ENCODE measurements at places on chromosomes 16 and 17.

- DNase-seq = no peak
These were observed 83.1 kb downstream of the TNRC6C start for GRCh38 chr17:78041386-78042179.

DNA sequence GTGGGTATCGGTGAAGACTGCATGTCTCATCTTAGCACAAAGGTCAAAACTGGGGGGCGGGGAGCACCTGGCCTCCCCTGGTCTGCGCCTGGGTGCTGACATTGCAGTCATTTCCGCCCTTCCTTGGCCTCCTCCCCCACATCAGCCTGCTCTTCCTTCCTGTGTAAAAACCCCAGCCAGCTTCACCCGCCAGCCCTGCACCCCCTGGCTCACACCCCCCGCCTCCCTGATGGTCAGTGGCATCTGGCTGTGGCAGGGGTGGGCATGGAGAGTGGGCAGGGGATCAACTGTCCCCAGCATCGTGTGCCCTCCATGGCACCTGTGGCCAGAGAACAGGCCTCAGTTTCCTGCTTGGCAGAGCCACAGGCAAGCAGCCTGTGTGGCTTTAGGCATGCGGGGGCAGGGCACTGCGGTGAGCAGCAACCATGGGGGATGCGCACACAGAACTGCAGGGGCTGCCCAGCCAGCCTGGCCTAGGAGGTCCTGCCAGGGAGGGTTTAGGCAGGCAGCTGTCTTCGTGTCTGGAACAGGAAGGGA, 26.5 kb upstream of the LASP1NB start:
- no peak for DNase-seq

DNA sequence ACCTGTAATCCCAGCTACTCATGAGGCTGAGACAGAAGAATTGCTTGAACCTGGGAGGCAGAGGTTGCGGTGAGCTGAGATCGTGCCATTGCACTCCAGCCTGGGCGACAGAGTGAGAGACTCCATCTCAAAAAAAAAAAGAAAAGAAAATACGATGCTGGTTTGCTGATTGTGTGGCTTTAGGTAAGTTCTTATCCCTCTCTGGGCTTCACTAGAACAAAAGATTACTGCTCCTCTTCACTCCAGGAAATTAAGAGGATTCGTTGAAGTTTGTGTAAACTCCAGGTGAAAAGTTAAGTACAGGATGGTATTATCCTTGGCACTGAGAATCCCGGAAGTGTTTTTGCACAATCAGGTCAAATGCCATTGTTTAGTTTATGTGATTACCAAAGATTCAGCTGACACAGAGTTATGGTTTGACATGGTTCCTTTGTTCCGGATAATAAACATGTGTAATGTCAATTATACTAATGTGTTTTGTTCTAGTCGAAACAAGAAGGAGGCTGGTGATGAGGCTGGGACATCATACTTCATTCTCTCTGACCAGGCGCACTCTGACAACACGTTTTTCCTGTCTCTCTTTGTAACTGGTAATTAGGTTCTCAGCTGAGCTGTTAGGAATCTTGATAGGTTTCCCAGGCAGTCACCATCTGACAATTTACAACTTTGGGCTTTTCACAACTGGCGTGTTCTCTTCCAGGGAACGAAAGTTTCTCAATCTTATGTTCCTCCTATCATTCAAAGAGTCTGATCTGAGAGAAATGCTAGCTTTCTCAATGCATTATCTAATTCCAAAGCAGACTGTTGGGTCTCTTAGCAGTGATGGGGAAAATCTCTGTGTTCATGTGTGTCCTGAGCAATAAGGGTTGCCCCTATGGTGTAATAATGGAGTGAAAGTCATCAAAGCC, 10.8 kb upstream of the TAOK1 start:
- no peak for DNase-seq

GRCh38 chr17:35786941-35787432, 8.5 kb downstream of the MMP28 start:
- DNase-seq = no peak

GRCh38 chr17:77479372-77480198, 338.8 kb downstream of the SEC14L1 start:
- no peak for DNase-seq

- no peak for DNase-seq
These were observed 20.8 kb downstream of the MYO18A start for GRCh38 chr17:29159306-29159860.

GRCh38 chr16:77143364-77143763, 47.6 kb upstream of the MON1B start:
- DNase-seq = no peak

- no peak for DNase-seq
These were observed 5.4 kb downstream of the NAT9 start for GRCh38 chr17:74770498-74771318.

DNA sequence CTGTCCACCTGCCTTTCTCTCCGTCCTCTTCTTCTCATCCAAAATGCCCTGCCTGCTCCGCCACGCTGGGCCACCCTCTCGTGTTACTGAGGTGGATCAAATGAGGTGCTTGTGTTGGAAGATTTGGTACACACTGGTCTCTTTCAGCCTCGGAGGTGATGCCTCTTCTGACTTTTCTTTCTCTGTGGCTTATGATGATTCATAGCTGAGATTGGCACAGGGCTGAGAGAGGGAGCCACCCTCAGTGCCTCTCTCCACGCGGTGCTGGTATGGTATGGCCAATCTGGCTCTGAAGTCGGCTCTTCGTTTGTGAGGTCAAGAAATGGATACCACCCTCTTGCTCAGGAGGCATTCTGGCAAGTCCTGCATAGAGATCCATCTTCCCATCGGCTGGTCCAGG, 82.4 kb downstream of the PLCG2 start:
- no peak for DNase-seq

DNA sequence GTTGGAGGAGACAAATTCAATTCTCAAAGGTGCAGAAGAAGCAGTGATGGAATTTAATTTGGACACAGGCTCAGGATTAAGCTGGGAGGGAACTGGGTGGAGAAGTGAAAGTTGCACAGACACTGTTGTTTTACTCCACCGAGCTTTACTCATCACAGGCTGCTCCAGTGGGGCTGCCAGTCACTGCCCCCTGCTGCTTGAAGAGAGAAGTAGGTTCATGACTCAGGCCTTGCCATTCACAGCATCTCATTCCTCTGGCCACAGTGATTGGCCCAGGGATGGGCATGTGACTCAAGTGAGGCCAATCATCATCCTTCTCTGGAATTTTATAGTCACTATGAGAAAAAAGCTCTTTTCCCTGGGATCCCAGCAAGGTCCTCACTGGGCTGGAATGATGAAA, 11.8 kb downstream of the GNAO1 start:
- no peak for DNase-seq

DNA sequence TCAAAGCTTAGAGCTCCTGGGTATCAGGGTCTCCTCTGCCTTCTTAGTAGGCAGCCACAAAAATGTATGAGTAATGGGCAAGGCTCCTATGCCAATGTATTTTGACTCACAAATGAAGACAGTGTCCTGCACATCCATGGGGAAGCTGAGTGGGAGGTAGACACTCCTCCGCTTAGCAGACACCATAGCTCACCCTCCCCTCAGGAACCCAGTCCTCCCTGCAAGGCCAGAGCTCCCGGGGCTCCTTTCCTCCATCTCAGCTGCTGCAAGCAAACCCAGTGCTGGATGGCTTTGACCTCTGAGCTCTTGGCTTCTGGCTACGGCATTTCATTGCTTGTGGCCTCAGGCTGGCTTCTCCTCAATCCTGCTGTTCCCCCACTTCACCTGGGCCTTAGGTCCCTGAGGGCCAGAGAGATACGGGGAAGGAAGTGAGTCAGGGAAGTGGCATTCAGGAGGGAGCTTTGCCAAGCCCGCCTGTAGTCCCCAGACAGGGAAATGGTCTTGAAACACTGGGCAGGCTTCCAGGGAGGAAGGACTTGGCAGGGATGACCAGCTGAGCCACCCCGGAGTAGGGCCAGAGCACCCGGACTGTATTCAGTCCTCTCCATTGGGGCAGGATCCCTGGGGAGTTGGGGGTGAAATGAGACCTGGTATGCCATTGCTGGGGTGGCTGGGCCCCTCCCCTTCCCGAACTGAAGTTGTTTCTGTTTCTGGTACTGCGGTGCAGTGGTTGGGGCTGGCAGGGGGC, 4.5 kb downstream of the ABCC3 start:
- DNase-seq = no peak

DNA sequence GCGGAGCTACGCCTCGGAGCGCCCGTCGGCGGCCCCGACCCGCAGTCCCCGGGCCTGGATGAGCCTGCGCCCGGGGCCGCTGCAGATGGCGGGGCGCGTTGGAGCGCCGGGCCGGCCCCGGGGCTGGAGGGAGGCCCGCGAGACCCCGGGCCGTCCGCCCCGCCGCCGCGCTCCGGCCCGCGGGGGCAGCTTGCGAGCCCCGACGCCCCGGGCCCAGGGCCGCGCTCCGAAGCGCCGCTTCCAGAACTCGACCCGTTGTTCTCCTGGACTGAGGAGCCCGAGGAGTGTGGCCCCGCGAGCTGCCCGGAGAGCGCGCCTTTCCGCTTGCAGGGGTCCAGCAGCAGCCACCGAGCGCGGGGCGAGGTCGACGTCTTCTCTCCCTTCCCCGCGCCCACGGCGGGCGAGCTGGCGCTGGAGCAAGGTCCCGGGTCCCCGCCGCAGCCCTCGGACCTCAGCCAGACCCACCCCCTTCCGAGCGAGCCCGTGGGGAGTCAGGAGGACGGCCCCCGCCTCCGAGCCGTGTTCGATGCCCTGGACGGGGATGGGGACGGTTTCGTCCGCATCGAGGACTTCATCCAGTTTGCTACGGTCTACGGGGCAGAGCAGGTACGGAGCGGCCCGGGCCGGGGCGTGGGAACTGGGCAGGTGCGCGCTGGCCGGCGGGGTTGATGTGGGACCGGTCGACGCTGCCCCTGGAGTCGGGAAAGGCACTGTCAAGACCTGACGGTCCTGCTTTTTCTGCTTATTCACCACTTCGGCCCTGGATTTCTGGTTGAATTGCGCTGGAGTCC, 861 bp downstream of the RAB11FIP3 start:
- no peak for DNase-seq

DNA sequence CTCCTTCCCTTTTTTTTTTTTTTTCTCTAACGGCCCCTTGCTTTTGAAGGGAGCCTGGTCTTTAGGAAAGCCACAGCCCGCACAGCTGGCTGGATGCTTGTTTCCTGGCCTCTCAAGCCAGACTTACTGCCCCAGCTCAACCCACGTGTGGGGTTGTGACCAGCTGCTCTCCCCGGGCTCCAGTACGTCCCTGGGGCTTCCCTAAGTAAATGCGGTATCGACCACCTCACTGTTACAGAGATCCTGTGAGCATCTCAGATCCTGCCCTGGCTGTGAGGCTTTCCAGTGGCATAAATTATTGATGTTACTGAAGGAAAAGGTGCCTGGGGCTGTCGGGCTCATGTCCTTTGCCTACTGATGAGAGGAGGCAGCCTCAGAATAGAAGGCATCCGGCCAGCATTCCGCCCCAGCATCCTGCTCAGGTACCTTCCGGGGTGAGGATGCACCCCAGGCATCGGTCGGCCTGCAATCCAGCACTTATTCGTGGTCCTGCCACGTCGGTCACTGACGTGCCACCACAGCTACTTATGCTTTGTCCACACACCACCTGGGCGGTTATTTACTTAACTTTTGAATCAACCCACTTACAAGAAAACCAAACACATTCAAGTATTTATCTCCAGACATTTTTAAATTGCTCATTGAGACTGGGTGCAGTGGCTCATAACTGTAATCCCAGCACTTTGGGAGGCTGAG, 9.6 kb downstream of the GPRC5B start:
- no peak for DNase-seq

DNA sequence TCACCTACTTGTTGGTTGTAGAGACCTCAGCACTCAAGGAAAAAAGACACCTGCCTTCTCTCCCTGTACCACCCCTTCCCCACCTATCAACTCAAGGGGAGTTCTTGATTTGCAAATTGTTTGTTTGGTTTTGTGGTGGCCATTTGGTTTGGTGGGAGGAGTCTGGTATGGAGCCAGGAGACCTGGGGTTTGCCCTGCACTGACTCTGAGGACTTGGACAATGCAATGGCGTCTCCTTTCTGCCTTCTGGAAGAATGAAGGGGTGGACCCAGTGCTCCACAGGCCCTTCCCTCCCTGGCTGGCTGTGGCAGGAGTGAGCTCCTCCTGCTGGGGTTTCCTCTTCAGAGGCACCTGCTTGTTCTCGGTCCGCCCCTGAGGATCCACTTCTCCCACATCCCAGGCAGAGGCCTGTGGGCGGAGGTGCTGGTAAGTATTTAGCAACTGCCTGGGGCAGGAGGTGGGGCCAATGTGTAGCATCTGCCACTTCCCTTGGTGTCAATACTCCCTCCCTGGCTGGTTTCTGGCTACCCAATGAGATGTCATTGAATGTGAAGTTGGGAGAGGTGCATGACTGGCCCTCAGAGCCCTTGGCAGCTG, 164.5 kb downstream of the NTN1 start:
- no peak for DNase-seq

DNA sequence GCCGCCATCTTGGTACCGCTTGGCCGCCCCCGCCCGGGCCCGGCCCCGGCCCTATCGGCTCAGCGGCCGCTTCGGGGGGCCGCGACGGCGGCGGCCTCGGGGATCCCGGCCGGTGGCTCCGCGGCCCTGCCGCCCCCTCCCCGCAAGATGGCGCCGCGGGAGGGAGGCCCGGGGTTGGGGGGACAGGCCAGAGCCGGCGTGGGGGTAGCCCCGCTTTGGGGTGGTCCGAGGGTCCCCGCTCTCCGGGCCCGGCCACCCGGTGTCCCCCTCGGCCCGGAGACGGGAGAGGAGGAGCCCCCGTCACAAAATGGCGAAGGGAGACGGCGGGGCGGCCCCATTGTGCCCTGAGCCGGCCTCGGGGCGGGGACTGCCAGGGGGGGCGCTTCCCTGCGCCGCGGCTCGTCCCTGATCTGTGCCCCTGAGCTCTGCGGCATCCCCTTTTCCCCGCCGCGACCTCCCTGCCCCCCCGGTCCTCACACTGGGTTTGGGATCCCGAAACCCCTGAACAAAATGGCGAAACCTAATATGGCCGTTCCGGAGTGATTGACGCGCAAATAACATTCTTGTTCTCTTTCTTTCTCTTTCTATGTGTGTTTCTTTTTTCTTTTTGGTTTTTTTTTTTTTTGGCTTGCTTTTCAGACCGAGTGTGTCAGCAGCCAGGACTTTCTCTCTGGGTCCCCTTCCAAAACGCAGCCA, 986 bp downstream of the HAPSTR1 start:
- DNase-seq = no peak

DNA sequence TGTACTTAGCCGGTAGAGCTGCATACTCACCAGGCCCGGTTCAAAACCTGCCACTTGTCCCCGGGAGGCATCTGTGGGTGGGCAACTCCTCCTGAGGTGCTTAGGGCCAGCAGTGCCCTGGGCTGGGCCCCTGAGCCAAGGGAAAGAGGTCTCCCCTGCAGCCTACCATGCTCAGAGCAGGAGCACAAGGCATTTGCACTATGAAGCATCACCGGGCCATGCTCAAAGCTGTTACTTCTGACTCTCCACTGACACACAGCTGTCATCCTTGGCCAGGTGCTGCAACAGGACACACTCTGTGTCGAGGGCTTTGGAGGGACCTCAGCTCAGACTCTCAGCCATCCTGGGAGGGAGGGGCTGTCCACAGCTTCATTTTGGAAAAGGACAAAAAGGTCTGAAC, 37.2 kb downstream of the SLC38A8 start:
- no peak for DNase-seq

GRCh38 chr16:66924527-66925321, 611 bp downstream of the RRAD start:
- no peak for DNase-seq
